ENCODE measurements at places on chromosomes 3 and 15.
A peak's percentile ranks its signal among the peaks of the same experiment; 100 is the strongest.

DNA sequence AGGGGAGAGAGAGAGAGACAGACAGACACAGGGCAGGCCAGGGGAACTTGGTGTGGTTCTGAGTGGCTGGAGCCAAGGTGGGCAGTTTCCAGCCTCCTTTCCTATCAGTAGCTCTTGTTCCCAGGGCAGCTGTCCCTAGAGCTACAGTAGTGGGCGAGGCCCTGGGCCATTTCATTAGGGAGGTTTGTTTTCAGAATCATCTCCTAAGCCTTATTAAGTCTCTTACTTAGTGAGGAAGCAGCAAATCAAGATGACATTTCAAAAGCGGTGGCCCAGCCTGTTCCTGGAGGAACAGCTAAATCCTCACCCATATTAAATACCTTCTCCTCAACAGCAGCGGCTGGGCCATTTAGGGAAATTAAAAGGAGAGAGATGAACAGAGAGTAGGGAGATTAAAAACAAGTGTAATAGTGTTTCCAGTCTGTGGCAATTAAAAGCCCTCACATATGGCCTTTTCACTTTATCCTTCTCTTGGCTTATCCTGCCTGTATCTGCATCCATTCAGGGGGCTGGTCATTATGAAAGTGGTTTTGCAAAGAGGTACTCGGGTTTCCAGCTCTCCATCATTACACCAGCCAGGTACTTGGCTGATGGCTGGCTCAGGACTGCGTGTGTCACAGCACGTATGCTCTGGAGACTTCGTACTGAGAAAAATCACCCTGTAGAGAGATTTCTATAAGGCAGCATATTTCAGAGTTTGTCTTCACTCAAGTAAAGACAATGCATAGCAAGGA is 91.9 kb upstream of the PRR23C start:
- DNase-seq: no peak

- DNase-seq: no peak
These were observed 19.3 kb downstream of the ATP1B3 start for GRCh38 chr3:141895731-141896130.

- no peak for DNase-seq
These were observed 23.5 kb upstream of the LRRFIP2 start for GRCh38 chr3:37197810-37198371.

- DNase-seq: no peak
These were observed 723.9 kb upstream of the ZNF385D start for GRCh38 chr3:22474706-22475445.

GRCh38 chr3:78090382-78090781 is 1050.5 kb downstream of the ROBO2 start:
- DNase-seq: no peak

DNA sequence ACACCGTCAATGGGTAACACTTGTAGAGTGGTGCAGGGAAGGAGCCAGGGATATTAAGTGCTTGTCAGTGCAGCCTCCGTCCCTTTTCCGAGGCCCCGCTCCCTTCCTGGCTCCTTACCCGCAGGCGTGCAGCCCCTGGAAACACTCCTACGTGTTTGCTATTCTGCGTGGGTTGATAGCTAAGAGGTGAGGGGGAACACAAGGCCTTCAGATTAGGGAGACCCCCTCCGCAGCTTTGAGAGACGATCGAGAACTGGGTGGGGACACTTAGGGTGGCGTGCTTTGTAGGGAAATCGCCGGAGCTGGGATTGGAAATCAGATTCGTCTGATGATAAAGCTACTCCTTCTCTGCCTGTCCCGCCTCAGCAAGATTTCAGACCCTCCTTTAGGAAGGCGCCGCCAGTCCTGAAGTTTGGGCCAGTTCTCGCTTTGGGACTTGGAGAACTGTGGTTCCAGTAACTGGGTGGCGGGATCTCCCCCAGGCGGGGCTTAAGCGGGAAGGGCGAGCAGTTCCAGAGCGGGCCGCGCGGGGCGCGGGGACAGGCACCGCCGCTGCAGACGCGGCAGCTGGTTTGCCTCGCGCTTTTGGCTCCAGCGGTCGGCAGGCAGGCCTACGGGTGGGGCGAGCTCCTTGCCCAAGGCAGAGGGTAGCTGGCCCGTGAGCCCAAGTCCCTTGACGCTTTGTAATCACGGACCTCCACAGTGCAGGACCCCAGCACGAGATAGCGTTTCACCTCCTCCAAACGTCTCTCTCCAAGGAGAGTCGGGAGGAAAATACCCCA is 8.0 kb upstream of the FAM107A start:
- DNase-seq: peak; percentile 47

- DNase-seq: no peak
These were observed 6.8 kb upstream of the SENP7 start for GRCh38 chr3:101519685-101520365.

DNA sequence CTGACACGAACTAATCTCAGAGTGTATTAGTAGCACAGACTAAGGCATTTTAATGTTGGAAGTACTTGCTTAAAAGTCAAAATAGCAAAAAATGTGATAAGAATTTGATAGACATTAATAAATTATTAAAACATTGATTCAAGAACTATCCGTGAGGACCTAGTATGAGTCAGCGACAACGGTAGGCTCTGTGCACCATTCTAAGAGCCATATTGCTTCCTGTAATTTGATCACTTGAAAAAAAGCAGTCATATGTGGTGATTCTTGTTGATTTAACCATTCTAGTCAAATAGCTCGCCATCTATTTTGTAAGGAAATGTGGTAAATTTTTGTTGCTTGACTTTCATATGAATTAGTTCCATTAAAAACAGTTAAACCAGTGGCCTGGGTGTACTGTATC is 534.9 kb upstream of the ARRDC4 start:
- DNase-seq: no peak

DNA sequence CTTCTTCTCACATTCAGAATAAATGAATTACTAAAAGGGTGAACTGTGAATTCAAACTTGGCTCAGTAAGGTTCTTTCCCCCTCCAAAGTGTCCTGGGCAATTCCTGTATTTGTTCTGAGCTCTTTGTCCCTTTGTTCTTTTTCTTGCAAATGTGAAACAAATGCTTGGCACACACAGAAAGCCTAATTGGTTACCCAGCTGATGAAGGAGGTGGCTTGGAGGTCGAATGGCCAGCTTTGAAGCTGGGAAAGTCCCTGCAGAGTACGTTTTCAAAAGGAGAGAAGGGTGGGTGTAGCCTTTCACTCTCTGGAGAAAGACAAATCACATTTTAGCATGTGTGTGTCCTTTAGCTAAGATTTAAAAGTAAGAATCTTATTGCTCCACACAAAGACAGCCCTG is 154.4 kb downstream of the PEX5L start:
- no peak for DNase-seq

DNA sequence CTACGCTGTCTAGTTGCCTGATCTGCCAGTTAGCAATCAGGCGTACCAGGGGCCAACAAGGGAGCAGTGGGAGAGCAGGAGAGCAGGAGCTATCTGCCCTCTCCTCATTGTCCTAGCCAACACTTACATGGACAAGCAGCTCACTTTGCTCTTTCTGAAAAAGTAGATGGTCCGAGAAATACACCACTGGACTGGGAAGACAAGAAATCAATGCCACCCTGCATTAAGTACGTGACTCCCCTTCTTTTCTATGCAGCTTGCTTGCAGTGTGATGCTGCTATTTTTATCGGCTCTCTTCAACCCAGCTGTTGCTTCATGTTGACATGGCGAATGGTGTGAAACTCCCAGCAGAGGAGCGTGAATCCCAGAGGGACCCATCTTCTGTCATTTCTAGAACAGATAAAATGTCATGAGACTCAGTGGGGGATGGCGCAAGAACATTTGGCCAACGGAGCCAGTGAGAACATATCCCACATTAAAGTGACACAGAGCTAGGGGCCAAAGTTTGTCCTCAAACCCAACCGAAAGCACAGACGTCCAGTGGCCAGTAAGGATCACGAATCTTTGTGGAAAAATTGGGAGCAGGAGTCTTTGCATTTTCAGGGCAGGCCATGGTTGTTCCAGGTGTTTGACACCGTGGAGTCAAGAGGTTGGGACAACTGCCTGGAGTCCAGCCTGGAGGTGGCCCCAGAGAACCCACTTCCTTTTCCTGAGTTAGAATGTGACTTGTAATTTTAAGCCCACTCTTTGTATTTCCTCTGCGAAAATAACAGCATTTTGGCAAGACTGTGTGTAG is 53.7 kb upstream of the MEF2A start:
- DNase-seq: no peak

GRCh38 chr3:88075497-88075896 is 16.4 kb downstream of the ZNF654 start:
- DNase-seq: no peak

DNA sequence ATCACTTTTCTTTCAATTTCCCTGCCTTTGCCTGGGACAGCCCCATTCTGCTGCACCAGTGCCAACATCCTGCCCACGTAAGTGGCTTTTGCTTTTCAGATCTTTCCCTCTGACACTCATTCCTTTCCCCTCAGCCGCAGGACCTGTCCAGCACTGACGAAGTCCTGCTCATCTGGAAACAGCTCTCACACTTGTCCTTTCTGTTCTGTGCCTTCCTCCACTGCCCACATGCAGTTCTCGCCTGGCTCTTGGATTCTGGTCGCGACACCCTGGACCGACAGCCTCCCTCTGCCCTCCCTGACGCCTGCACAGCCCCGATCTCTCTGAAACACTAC is 99.7 kb downstream of the ADCY5 start:
- no peak for DNase-seq

- DNase-seq: no peak
These were observed 48.9 kb upstream of the GMNC start for GRCh38 chr3:190911382-190911781.

- DNase-seq: no peak
These were observed 44.4 kb downstream of the MUC20 start for GRCh38 chr3:195764961-195765706.

- no peak for DNase-seq
These were observed 32.9 kb downstream of the GHSR start for GRCh38 chr3:172415323-172415722.

- DNase-seq: no peak
These were observed 671 bp upstream of the SEMA3B start for GRCh38 chr3:50268276-50268675.

- peak; percentile 50 for DNase-seq
These were observed at the start of gene GAP43 for GRCh38 chr3:115623044-115623868. TSS of gene GAP43 (plus strand) at chr3:115623510. CDS start at chr3:115623690, 180 bp downstream.

Data from NCI-H1092 (cell line).